NCI-H1048 (cell line): ENCODE measurements at places on chromosomes 16 and 17.

DNA sequence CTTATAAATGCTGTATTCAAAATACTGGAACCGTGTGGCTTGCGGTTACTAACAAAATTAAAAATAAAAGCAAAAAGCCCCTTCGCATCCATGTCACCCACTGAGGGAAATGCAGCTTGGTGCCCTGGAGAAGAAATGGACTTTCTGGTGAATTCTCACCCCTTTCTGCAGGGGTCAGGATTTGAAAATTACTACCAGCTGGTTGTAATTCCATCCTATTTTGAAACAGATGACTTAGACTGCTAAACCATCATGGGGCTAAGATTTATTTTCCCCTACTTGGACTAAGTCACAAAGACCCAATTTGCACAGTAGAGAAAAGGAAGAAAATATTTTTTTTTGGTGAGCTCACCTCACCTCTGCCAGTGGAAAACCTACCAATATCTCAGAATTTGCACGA, 111.4 kb upstream of the MYOCD start:
- no peak for DNase-seq

- no peak for DNase-seq
Measured at GRCh38 chr16:19230575-19230974, 55.0 kb upstream of the CLEC19A start.

DNA sequence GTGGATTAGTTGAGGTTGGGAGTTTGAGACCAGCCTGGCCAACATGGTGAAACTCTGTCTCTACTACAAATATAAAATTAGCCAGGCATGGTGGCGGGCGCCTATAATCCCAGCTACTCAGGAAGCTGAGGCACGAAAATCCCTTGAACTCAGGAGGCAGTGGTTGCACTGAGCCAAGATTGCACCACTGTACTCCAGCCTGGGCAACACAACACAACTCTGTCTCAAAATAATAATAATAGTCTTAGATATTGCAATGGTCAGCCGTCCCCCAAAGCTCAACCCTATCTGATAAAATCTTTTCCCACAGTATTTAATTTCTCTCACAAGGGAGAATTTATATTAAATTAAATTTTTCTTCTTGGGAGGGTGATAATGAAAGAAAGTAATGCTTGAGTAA, 169.6 kb downstream of the XYLT1 start:
- DNase-seq, result no peak

DNA sequence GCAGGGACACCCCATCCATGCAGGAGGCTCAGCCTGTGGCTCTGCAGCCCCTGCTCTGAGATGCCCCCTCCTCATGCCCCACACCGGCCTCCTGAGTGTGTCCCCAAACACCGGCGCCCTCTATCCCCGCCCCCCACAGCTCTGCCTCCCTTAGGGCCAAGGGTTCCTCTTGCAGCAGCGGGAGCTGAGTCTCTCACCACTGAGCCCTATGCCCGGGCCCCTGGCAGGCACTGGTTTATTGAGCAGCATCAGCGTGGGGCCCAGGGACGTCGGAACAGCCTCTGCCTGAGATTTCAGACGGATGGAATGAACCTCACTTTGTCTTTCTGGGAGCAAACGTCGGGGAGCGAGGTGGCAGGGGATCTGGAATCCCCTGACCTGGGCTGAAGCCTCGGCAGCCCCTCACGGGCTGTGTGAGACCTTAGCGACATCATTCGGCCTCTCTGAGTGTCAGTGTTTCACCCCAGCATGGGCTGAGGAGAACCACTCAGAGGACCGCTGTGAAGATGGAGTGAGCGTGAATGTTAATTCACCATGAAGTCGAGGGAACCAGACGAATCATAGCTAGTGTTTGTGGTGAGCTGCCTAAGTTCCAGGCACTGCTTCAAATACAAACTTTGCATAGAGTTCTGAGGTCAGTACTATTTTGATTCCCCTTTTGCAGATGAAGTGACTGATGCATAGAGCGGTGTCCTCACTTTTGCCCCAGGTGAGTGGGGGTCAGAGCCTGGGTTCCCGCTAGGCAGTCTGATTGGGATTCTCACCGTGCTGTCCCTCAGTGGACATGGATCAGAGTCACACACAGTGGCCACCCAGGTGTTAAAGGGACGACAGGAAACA, 5.3 kb upstream of the C16orf74 start:
- no peak for DNase-seq

DNA sequence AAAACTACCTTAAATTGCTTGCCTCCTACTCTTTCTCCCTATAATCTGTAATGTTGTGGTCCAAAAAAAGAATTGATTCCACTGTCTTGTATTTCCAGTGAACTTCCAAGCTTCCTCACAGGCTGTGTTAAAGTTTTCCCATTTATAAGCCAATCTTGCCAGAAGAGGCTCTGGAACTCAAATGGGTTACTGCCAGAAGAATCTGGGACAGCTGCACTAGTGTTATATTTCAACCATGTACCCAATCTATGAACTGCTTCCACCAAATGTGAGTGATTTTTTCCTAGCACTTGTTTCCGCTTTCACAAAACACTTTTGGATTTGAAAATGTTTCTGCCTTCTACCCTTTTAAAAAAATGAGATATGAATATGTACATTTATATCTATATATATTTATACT, 1.8 kb downstream of the CCDC43 start:
- DNase-seq, result no peak

GRCh38 chr16:66695935-66696668, 441 bp downstream of the CMTM4 start:
- no peak for DNase-seq

DNA sequence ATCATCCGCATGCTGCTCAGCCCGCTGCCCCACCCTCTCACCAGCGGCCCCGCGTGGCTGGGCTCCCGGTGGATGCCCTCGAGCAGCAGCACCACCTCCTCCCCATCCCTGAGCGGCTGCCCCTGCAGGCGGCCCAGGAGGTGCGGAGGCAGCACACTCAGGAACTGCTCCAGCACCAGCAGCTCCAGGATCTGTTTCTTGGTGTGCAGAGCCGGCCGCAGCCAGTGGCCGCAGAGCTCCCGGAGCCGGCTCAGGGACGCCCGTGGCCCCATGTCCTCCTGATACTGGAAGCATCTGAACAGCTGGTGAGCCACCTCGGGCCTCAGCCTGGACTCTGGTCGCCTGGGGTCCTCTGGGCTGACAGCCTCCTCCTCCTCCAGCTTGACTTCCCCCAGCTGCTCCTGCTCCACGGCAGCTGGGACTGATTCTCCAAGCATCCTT, 6.6 kb downstream of the ZSCAN10 start:
- DNase-seq, result no peak

DNA sequence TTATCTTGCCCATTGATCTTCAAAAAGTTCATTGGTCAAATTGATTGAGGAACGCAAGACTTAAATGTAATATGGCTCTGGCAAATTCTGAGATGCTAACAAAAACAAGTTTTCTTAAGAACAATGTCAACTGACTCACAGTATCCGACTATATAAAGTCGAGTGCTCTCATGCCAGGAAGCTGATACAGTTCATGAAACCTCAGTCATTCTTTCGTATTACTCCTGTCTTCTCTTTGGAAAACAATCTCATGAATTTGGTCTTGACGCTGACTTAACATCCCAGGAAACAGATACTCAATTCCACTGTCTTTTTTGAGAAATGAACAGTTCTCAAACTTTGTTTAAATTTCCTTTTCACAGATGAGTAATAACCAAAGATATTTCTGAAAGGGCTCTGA, 704.9 kb downstream of the MAF start:
- DNase-seq, result no peak

DNA sequence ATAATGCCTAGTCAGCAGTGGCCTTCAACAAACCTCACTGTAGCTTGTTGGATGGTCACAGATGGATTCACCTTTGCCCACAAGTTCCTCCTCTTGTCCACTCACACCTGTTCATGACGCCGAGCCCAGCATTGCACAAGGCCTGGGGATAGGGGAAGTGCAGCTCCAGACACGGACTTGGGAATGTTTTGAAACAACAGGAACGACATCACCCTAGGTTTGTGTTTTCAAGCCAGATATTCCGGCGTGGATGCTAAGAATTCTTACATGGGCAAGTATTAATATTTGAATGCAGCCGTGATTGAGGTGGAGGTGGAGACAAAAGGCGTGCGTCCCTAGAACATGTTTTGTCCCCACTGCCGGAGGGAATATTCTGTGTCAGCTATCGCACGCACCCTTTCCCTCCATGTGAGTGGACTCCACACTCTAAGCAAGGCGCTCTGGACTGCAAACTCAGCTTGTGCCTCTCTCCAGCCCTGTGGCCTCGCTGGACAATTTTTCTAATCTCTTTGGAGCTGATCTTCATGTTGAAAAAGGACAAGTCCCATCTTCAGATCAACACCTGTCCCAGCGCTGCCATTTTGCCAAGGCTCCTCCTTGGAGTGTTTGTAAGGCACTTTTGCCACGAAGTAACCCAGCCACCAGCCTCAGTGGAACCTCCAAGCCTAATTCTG, 2.0 kb upstream of the BANP start:
- DNase-seq, result no peak
